ENCODE measurements at places on chromosomes 2 and 18.
A peak's percentile ranks its signal among the peaks of the same experiment; 100 is the strongest.

GRCh38 chr2:127081826-127082633 is 24.9 kb downstream of the BIN1 start:
- DNase-seq = no peak

- peak; percentile 82 for DNase-seq
Observed at GRCh38 chr2:85433511-85434089, 15.1 kb downstream of the SH2D6 start.

DNA sequence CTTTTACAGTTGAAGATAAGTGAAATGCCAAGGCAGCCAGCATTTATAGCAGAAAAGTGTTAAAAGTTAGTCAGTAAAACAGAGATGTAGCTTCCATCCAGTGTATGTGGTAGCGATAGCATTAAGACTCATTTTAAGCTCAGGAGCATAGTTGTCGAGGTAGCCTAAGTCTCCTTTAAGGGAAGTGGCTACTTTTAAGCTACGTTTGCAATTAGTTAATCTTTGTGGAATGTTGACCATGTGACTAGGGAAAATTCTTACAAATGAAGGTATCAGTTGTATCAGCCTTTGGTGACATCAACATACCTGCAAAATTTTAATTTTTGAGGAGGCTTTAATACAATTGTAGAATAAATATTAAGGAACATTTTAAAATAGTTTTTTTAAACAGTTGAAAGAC is 61.9 kb downstream of the LHCGR start:
- DNase-seq = no peak

GRCh38 chr2:23404426-23404825 is 19.4 kb downstream of the KLHL29 start:
- peak; percentile 64 for DNase-seq

GRCh38 chr18:12013186-12013916 is 32.0 kb downstream of the IMPA2 start:
- DNase-seq = no peak

GRCh38 chr2:207887500-207887899 is 117.8 kb upstream of the FZD5 start:
- DNase-seq = no peak

DNA sequence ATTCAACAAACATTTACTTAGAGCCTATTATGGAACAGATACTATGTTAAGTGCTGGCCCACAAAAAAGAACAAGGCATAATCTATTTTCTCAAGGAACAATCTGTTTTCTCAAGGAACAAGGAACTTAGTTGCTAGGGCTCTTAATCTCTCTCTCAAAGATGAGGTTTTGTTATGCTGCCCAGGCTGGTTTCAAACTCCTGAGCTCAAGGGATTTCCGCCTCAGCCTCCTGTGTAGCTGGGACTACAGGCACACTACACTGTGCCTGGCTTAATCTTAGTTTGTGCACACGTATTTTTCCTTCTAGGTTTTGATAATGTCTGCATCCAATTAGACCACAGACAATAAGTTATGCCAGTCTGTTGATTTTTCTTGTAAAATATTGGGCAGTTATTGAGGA is 89.5 kb downstream of the PTH2R start:
- DNase-seq = no peak

- no peak for DNase-seq
Observed at GRCh38 chr2:157874997-157875640, 1.0 kb downstream of the ACVR1 start.

DNA sequence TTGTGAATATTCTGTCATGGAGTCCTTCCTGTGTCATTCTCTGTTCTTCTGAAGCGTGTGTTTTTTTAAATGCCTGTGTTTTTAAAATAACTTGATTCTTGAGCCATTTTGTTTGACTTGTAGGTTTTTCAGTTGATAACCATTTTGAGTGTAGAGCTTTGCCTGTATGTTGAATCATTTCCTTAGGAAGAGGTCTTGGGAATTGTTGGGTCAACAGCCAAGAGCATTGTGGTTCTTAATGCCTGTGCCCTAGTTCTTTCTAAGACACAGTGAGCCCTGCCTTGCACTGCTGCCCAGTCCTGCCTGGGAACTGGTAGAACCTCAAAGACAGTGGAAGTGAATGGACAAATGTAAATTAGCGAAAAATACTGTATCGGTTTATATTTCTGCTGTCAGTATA is 25.9 kb downstream of the RAB12 start:
- DNase-seq = no peak
